Activated CD8-positive, alpha-beta memory T cell treated with anti-CD3 and anti-CD28 coated beads for 48 hours (primary cell): ENCODE measurements at places on chromosomes 7 and 10.

DNA sequence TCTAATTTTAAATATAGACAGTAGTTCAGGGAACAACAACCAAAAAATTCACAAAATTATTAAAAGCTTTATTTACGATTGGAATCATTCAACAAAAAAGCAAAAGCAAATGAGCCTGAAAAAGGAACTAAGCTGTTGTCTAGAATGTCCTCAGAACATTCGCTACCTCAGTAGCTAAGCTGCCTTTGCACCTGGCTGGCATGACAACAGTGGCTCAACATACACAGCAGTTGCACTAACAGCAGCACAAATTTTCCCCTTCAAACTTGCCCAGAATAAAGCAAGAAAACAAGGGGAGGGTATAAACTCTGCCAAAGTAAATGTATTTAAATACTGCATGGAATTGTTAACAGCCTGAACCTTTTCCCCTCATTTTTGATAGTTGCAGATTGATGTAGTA lies 70.4 kb upstream of the GRID1 start:
- no peak for DNase-seq

GRCh38 chr10:5538892-5539651 lies 14.3 kb downstream of the CALML3 start:
- no peak for DNase-seq

DNA sequence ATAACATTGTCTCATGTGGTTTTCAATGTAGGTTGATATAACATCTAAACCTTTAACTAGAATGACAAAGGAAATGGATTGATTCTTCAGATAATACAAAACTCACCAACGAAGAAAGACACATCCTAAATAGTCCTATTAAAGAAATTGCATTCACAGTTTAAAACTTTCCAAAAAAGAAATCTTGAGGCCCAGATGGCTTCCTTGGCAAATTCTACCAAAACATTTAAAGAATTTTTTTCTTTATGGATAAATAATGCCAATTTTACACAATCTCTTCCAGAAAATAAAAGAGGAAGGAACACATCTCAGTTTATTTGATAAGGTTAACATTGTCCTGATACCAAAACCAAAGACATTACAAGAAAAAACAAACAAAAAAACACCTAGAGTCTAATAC lies 349.5 kb downstream of the CALN1 start:
- no peak for DNase-seq

DNA sequence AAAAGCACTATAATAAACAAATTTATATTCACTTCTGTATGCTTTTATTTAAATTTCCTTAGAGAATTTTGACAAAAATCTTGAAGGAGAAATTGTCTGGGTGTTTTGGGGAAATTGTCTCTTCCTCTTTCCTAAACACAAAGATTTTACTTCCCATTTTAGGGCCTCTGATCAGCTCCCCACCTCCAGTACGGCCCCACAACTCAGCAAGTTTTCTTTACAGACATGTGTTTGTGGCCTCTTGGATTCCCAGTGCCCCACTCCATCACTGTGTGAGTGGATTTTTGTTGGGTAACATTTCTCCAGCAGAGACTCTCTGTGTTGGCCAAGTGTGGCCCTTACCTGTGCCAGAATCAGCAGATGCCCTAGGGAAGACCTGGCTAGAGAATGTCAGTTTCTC lies 182.8 kb upstream of the CDC14C start:
- DNase-seq = no peak

GRCh38 chr7:104779888-104780287 lies 234.1 kb upstream of the KMT2E start:
- no peak for DNase-seq

DNA sequence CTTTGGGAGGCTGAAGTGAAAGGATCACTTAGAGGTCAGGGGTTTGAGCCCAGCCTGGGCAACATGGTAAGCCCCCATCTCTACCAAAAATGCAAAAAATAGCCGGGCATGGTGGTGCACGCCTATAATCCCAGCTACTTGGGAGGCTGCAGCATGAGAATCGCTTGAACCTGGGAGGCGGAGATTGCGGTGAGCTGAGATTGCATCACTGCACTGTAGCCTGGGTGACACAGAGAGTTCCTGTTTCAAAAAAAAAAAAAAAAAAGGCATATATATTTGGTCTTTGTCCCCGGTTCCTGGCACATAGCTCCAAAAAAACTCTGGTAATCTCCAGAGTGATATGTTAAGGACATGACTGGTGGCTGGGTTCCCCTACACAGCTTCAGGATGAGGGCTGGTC lies 147.3 kb downstream of the SEC23IP start:
- no peak for DNase-seq

GRCh38 chr10:122915700-122916099 lies 5.3 kb downstream of the FAM24A start:
- DNase-seq = no peak

- DNase-seq = no peak
Observed at GRCh38 chr7:94962661-94963060, 55.3 kb downstream of the PPP1R9A start.

- no peak for DNase-seq
Observed at GRCh38 chr10:17076626-17077345, 52.8 kb downstream of the CUBN start.

GRCh38 chr10:86632009-86632800 lies 22.1 kb upstream of the OPN4 start:
- no peak for DNase-seq

DNA sequence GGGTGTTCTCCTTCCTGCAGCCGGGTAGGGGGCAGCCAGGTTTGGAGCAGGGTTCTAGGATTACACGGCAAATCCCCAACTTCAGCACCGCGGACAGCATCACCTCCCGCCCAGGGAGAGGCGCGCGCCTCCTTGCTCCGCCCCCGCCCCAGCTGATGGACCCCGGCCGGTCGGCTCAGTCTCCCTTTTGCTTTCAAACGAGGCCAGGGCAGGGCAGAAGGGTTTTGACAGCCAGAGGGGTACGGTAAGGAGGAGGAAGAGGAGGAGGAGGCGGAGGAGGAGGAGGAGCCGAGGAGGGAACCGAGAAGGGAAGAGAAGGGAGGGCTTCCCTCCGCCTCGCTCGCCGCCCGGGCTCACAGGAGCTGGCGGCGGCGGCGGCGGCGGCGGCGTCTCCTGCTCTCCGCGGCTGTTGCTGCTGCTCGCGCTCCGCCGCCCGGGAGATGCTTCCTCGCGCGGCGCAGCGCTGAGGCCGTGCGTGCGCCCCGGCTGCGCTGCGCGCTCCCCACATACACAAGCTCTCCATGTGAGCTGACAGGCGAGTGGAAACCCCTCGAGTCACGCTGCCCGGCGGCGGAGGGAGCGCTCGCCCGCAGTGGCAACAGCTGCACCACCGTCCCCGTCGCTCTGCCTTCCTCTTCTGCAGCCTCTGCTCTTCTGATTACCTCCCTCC lies 615 bp upstream of the CNTNAP2 start:
- no peak for DNase-seq

GRCh38 chr10:3606309-3606708 lies 178.7 kb downstream of the KLF6 start:
- no peak for DNase-seq

DNA sequence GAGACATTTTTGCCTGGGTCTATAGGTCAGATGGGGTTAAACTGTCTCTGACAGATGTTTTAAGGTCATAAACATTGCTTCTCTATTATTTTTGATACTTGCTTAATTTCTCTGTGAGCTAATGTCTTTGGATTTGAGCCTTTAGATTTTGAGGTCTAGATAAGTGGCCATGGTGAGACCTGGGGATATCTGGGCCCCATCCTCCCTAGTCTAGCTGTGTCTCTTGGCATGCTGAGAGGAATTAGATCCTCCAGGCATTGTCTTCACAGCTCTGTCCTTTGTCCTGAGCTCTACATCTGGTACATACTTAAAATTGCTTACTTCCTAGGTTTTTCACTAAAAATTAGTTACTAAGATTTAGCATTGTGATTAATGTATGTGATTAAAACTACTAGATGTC lies 265.0 kb upstream of the NPSR1 start:
- no peak for DNase-seq

- DNase-seq = no peak
Observed at GRCh38 chr10:69570050-69570816, 3.0 kb downstream of the NEUROG3 start.

DNA sequence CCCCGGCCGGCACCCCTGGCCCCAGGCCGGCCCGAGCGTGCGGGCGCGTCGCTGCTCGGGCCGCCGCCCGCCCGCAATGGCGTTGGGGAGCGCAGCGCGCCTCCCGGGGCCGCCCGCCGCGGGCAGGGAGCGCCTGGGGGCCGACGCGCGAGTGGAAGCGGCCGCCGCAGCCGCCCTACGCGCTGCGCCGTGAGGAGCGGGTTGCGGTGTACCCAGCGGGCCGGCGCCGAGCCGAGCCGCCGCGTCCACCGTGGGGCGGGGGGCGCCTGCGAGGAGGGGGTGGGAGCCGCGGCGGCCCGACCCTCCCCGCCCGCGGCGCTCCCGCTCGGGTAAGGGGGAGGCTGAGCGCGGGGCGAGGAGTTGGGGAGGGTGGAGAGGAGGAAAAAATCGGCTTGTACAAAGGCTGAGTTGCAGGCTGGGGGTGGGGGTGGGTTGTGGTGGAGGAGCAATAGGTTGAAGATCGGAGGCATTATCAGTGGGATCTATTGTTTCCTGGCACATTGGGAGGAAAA lies 473 bp downstream of the PPP1R9A start:
- DNase-seq = no peak

DNA sequence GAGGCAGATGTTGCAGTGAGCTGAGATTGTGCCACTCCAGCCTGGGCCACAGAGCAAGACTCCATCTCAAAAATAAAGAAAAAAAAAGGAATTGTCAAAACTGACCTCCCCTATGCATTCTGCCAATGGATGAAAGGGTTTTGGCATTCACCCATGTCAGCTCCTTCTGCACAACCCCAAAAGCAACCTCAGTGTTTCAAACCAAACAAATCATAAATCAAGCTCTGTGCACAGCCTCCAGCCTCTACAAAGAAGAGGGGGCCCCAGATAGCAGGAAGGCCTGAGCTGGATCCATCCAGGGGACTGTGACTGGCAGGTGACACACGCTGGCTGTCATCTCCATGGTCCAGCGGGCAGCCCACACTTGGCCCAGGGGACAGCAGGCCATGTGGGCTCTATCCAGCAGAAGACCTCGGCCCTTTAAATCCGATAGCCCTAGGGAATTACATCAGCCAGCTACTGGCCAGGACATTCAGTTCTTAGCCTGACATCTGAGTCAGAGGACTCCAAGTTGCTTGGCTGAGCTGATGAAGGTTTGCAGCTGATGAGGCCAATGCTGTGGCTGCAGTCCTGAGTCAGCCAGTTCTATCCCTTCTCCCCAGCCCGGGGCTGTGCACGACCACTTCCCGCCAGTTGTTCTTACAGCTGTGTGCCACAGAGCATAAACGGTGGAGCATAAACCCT lies 52.0 kb upstream of the FIGNL1 start:
- DNase-seq = no peak

GRCh38 chr7:100895956-100896731 lies 456 bp upstream of the ACHE start:
- DNase-seq = no peak

DNA sequence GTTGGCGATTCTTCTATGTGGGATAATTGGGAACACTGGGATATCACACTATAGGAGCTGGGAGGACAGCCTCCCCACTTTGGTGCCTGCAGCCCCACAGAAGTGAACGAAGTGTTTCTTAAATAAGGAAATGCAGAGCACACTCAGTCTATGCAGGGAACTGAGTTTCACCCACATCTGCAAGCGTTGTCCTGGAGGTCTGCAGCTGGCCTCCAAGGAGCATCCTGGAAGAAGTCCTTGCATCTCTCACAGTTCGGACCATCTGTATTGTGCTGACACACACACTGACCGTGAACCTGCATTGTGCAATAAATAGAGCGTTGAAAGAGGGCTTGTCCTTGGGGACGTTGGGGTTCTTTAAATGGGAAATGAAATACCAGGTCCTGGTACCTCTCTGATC lies 25.8 kb downstream of the LAMB4 start:
- no peak for DNase-seq

DNA sequence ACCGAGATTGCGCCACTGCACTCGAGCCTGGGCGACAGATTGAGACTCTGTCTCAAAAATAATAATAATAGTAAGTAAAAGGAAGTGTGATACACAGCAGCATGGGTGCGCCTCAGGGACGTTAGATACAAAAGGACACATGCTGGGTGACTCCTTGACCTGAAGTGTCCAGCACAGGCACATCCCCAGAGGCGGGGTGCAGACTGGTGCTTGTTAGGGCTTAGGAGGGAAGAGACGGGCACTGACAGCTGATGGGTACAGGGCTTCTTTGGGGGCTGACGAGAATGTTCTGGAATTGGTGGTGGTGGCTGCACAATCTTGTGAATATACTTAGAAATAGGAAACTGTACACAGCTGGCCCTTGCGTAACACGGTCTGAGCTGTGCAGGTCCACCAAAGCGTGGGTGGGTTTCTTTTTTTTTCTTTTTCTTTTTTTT lies 61.8 kb upstream of the DNAJB6 start:
- no peak for DNase-seq

DNA sequence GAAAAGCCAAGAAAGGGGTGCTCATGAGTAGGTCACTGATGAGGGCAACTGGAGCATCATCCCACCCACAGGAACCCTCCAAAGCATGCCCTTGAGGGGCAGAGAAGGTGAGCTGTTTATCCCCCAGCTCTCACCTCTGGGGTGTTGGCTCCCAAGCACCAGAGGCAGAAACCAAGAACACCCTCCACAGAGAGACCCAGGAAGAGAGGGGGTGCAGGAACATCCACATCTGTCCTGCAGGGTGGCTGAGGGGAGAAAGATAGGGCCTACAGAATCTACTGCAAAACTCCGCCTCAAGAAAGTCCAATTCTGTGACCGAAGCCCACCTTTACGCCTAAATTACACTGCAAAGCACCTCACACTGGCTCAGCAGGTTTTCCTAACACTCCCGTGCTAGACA lies 40.1 kb downstream of the GPAM start:
- DNase-seq = no peak

- no peak for DNase-seq
Observed at GRCh38 chr7:48528646-48529045, 357.4 kb downstream of the ABCA13 start.
